ENCODE measurements at places on chromosomes 5 and 9. TPM values are rescaled to one million over a fixed set of nuclear protein-coding genes. Genes with fewer than 3 reads are reported as not detected.

GRCh38 chr5:36177715-36178523 lies 26.0 kb downstream of the SKP2 start:
- DNase-seq, result no peak

- no peak for DNase-seq
These were observed 53.8 kb upstream of the JMY start for GRCh38 chr5:79182141-79182540.

GRCh38 chr5:105783811-105784210 lies 1886.9 kb downstream of the EFNA5 start:
- DNase-seq, result no peak

- no peak for DNase-seq
These were observed 86.1 kb upstream of the PRSS3 start for GRCh38 chr9:33709269-33709668.

GRCh38 chr5:17360879-17361278 lies 137.2 kb upstream of the TAF11L2 start:
- DNase-seq, result no peak

DNA sequence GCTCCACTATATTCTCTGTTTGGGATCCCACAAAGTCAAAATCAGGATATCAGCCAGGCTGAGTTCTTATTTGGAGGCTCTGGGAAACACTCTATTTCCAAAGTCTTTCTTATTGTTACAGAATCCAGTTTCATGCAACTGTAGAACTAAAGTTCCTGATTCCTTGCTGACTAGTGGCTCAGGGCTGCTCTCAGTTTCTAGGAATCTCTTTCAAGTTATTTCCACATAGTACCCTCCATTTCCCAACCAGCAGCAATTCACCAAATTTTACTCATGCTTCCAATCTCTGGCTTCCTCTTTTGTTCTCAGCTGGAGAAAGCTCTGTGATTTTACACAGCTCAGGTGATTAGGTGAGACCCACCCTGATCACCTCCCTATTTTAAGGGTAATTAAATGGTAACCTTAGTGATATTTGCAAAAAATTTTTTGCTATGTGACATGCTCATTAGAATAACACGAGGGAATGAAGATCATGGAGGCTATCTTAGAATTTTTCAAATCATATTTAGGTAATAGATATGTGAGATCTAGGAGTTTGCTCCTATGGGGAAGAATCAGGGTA lies 794.9 kb upstream of the ARRDC3 start:
- no peak for DNase-seq

DNA sequence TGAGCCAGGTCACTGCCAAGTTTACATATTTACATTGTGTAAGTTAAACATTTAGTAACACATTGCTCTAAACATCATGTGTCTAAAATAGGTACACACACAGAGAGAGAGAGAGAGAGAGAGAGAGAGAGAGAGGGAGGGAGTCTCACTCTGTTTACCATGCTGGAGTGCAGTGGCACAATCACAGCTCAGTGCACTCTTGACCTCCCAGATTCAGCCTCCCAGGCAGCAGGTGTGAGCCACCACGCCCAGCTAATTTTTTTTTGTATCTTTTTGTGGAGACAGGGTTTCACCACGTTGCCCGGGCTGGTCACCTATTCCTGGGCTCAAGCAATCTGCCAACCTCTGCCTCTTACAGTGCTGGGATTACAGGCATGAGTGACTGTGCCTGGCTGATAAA lies 1045.3 kb downstream of the TLE1 start:
- DNase-seq, result no peak

DNA sequence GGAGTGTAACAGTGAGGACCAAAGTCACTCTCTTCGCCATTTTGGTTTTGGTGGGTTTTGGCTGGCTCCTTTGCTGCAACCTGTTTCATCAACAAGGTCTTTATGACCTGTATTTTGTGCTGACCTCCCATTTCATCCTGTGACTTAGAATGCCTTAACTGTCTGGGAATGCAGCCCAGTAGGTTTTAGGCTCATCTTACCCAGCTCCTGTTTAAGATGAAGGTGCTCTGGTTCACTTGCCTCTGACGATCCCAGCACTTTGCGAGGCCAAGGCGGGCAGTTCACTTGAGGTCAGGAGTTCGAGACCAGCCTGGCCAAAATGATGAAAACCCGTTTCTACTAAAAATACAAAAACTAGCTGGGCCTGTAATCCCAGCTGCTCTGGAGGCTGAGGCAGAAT lies 1.8 kb upstream of the CKS2 start:
- no peak for DNase-seq

- no peak for DNase-seq
These were observed 294.9 kb upstream of the IRX1 start for GRCh38 chr5:3300726-3301125.

GRCh38 chr5:1771149-1772065 lies 28.2 kb downstream of the MRPL36 start:
- DNase-seq, result no peak

DNA sequence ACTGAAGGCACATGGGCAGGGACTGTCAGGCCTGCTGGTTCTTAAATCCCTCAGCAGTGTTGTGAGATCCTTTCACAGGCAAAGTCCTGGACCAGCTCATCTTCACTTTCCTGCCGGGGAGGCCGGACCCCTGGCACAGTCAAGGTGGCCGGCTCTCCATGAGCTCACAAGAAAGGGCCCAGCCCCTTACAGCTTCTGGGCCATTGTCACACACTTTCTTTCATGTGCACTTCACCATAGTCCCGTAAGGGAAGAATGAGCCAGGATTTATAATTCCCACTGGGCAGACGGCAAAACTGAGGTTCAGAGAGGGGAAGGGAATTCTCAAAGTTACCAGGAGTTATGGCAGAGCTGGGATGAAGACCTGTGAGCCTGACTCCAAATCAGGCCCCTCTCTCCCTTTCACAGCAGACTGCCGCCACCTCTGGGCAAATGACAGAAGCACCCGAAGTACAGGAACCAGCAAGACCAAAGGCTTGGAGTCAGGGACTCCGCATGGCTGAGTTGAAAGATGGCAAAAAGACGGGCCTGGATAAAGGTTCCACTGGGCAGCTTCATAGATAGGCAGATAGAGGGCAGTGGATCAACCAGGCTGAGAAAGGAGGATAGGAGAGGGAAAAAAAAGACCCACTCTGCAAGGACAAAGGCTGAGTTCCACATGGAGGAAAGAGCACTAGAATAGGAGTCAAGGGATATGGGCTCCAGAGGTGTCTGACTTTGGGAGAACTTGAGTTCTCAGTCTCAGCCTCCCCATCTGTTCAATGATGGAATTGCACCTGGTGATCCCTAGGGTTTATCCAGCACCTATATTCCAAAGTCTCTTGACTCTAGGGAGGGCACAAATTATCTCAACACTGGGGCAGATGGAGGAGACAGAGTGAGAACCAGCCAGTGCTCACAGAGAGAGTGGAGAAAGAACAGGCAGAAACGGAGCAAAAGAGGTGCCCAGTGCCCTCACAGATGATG lies 128.7 kb downstream of the PAX5 start:
- DNase-seq, result no peak

GRCh38 chr9:7545371-7546165 lies 254.0 kb downstream of the DMAC1 start:
- DNase-seq, result no peak

DNA sequence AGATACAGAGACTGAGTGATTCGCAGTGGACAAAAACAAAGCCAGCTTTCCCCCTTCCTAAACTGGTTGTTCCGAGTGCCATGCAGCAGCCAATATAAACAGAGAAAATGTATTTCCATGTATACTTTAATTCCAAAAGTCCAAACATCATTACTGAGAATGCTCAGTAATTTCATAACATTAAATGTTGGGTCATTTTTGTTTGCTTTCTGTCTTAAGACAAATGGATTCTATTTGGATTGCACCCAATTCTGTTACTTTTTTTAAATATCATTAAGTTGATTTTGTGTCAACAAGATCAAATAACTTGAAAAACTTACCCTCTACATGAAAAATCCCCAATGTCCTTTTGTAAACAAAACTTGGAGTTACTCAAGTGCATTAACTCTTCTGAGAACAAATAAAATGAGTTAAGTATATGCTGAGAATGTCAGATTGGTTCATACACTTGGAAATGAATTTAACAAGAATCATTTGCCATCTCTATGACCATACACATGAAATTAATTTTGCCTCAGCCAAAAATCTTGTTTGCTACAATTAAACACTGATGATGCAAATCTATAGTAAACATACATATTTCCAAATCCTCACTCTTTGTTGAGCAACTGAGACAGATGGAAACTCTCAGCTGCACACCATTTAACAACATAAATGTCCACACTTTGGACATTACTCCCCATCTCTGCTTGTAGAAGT lies 19.4 kb downstream of the LURAP1L start:
- no peak for DNase-seq

DNA sequence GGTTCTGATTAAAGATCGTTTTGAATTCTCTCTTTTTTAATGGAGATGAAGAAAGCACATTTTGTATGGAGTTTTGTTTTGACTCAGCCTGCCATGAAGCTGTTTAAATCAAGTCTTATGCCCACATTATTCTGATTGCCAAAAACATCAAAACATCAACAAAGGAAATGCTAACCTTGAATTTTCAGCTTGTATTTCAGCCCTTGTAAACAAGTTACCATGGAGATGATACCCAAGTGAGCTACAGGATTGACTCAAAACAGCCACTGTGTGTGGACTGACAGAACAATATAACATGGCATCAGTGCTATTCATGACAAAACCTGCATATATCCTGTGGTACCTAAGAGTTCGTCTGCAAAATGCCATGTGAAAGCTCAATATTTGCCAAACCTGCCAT lies 1581.0 kb downstream of the MAT2B start:
- no peak for DNase-seq

- no peak for DNase-seq
These were observed 12.5 kb downstream of the MAPKAP1 start for GRCh38 chr9:125694478-125694877.

GRCh38 chr5:54766748-54767147 lies 218.6 kb downstream of the ESM1 start:
- DNase-seq, result no peak

- DNase-seq, result no peak
These were observed 65.0 kb downstream of the MAST4 start for GRCh38 chr5:66661149-66661548.

DNA sequence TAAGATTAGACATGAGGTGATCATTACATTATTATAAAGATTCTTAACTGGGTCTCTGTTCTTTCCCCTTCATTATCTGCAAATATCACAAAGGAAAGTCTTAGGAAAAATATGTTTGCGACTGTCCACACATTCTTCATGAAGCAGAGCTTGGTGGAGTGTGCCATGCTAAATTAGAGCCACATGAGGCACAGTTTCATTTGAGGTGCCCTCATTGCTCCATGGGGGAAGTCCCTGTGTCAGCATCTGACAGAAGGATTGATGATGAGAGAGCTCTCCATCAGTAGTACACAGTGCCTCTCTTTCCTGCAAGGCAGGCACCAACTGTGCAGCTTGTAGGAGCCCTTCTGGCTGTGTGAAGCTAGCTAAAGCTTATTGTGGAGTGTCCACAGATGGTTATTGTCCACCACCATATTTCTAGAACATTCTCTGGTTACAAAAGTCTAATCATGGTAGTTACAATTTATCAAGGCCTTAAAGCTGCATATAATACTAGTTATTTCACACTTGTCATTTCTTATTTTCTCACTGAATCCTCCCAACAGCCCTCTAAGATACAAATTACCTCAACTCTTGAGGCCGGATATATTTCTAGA lies 63.9 kb downstream of the C9orf152 start:
- peak; percentile 61 for DNase-seq

DNA sequence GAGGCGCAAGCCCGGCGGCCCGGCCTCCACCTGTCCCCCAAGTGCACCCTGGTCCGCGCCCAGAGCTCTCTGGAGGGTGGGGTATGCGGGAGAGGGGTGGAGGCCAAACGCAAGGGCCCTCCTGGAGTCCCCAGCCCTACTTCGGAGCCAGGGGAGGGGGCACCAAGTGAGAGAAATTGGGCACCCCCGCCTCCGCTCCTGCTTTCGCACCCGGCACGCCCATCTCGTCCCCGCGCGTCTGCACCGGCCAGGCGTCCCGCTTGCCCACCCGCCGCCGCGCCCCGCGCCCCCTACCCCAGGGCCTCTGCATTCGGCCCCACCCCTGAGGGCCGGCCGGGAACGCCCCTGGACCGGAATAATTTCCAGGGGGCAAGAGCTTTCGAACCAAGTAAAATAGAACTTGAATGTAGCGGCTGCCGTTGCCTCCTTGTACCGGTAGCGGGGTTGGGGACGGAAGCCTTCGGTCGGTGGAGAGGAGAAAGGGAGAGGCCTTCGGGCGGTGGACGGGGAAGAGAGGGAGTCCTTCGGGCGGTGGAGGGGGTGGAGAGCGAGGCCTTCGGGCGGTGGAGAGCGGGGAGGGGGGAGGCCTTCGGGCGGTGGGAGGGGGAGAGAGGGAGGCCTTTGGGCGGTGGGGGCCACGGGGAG lies 694 bp upstream of the PHPT1 start:
- DNase-seq, result peak; percentile 75

GRCh38 chr9:111605041-111605559 lies 5.7 kb upstream of the PTGR1 start:
- DNase-seq, result peak; percentile 86

DNA sequence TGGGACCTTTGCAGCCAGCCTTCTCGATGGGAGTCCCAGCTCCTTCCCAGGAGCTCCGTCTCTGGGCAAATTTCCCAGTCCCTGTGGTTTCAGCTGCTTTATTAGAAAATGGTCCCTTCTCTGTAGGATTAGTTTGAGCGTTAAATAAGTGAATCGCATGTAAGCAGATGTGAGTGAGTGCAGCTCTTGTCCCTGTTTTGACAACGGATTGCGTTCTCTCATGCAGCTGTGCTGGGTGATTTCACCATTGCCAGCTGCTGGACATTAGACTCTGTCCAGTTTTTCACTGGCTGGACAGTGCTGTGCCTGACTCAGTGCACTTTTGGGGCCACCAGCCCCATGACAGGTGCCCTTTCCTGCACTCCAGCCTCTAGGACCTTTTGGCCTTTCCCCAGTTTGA lies 11.6 kb upstream of the CEL start:
- DNase-seq, result no peak

The FANCC gene
- 13.8 TPM for total RNA-seq

The CDK7 gene
- 56.0 TPM for total RNA-seq

The TICAM2 gene
- 0.80 TPM for total RNA-seq

The ZNF454 gene
- total RNA-seq, result 2.1 TPM

The FAM169A gene
- 6.0 TPM for total RNA-seq

The ALDH1A1 gene
- total RNA-seq, result 221 TPM

The SPATA31D4 gene
- total RNA-seq, result not detected

The NEURL1B gene
- total RNA-seq, result 84.5 TPM

The SYK gene
- total RNA-seq, result 64.5 TPM

The UNC5A gene
- total RNA-seq, result not detected

The PCDHGC5 gene
- not detected for total RNA-seq

The DOK3 gene
- total RNA-seq, result 3.2 TPM

The LHX2 gene
- not detected for total RNA-seq

The DMRTA1 gene
- total RNA-seq, result 0.70 TPM

Measured in Peyer's patch (tissue), 4 donors.